ENCODE measurements at places on chromosomes 12 and 14.

DNA sequence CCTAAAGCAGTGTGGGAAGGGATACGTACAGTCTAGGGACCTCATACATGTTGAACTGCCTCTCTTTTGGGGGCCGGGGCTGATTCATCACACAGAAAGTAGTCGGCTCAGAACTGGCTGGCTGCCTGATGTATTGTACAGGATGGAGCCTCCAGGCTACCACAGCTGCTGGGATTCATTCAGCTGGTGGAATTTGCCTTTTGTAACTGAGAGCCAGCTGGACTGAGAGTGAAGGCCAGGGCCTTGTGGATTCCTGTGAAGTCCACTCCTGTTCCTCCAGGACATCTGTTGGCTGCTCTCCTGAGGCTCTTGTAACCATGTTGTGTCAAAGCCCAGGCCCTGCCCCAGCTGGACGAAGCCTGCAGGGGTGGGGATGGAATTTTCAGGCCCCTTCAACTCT lies 116.3 kb upstream of the PRICKLE1 start:
- DNase-seq = peak; percentile 11

DNA sequence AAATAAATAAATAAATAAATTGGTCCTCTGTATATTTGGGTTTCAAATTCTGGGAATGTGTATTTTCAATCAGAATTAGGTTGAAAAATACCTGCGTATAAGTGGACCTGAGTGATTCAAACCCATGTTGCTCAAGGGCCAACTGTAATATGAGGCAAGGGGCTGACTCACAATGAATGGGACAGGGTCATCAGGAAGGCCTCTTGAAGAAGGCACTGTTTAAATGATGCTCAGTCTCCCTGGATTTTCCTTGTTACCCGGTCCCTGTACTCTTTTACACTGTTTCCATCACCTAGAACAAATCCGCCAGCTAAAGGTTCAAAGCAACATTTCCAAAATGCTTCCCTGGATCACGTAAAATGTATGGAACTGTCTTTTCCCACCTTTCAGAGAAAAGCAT lies 3.8 kb downstream of the PSMB5 start:
- no peak for DNase-seq

DNA sequence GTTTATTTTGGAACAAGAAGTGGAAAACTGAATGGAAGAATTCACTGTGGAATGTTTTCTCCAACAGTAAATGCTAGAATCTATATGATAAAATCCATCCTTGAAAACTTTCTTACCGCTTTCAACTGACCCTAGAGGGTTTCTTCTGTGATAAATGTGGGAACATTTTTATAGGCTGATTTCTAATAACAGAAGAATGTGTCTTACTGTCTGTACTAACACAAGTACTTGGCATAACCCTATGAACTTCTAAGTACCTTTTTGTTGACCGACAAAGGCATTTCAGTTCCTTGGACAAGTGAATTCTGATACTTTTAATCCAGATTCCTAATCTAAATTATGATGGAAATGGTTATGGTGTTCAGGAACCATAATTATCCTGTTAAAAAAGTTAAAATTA lies 1109.7 kb upstream of the FLRT2 start:
- DNase-seq = no peak

DNA sequence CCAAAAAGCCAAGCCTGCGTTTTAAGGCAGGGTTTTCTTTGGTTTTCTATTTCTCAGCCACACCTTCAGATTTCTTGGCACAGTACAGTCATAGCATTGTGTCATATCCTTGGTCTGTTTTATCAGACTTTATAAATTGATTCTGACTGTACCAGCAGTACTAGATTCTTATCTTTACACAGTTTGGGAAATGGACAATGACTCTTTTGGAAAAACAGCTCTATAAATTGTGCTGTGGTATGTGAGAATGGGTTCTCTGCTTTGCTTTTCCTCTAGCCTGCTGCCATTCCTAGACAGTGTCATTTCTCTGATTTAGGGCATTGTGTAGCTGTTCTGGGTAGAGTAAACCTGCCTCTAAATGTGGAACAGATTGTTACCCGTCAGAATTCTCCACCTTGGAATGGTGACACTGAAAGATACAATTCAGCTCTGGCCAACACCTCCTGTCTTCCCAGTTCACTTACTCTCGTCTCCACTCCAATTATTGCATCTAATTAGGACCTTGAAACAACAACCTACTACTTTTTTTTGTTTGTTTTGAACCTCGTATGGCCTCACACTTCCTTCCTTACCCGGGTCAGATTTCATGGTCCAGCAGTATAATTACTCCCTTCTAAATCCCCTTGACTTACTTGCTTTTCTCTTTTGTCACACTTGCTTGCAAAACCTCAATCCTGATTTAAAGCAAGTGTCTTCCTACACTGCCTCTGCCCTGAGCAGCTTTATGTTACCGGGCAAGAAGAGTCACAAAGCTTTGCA lies 226.3 kb downstream of the ERC1 start:
- no peak for DNase-seq

GRCh38 chr14:23377573-23378563 lies 1.0 kb downstream of the CMTM5 start:
- DNase-seq = no peak

GRCh38 chr12:15931590-15932053 lies 20.5 kb downstream of the DERA start:
- DNase-seq = no peak

GRCh38 chr12:130147875-130148596 lies 14.2 kb upstream of the FZD10 start:
- DNase-seq = no peak

GRCh38 chr12:42552822-42553221 lies 36.7 kb downstream of the PRICKLE1 start:
- no peak for DNase-seq

DNA sequence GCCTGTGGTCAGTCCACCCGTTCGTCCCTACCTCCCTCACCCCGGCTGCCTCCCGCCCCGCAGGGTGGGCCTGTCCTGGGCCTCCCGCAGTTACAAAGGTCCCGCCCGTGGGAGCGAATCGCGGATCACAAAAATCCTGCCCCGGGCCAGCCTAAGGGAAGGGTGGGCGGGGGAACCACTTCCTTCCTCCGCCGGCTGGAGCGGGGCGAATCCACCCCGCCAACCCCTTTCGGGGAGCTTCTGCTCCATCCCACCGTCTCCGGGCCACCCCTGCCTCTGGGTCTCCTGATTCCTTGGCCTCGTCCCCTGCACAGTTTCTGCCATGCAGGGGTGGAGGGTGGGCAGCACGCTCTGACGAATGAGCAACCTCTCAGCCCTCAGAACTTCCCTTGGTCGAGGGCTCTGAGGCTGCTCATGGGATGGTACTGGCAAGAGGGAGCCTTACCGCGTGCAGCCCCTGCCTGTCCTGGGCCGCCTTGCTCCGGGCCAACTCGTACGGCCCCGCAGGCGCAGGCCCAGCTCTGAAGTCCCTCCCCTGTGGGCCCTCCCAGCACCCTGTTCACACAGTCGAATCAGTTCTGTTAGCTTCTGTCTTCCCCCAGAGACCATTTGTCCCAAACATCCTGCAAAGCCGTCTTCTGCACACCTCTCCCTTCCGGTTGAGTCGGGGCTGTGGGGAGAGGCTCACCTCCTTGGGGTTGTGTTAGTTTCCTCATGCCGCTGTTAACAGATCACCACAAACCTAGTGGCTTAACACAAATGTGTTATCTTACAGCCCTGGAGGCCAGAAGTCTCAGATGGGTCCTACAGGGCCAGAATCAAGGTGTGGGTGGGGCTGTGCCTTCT lies 589 bp upstream of the HVCN1 start:
- DNase-seq = no peak

- DNase-seq = no peak
These were observed 3.7 kb downstream of the ZBTB1 start for GRCh38 chr14:64508215-64508776.

GRCh38 chr14:100882991-100883788 lies 20.3 kb downstream of the RTL1 start:
- no peak for DNase-seq

- no peak for DNase-seq
These were observed 1.4 kb upstream of the ABCD2 start for GRCh38 chr12:39620659-39621658.

DNA sequence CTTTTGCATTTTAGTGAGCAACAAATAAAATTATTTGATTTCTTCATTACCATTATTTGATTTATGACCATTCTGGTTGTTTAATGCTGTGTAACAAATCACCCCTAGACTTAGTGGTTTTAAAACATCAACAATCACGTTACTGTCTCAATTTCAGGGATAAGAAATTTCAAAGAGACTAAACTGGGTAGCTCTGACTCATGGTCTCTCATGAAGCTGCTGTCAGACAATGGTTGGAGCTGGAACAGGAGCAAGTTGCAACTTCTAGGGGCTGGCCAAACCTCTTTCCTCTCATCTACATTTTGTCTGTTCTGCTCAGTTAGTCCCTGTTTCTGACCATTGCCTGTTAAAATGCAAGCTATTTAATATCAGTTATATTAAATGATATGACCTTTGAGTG lies 517.0 kb downstream of the KCNH5 start:
- no peak for DNase-seq

DNA sequence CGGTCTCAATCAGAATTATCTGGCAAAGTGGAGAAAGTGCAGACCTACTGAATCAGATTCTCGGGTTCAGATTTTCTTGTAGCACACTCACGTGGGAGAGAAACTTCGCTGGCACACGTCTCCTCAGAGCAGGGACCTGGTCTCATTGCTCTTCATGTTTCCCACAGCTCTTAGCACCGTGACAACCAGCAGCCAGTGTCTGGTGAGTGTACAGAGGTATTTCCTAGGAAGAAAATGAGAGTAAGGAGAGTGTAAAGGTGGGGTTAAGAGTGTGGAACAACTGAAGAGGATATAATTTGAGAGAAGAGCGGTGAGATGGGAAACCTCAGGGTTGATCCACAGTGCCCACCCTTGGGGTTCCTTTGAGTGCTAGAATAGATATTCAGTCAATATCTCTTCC lies 89.2 kb downstream of the ARF6 start:
- no peak for DNase-seq

- no peak for DNase-seq
These were observed 9.5 kb downstream of the TBX3 start for GRCh38 chr12:114674251-114675047.

All from globus pallidus (tissue), 1 donor.